ENCODE measurements at places on chromosomes 11 and 22.

GRCh38 chr22:36328635-36329253 lies 59.0 kb downstream of the MYH9 start:
- H3K27me3 ChIP-seq, result no peaks in the 10 kb centered on the region
- DNase-seq, result no peak
- peak overlapping the region; percentile 91 for H3K27ac ChIP-seq
- peaks cover 56% of the 10 kb centered on the region for H3K4me1 ChIP-seq
- H3K4me3 ChIP-seq, result peak overlapping the region; percentile 12
- H3K36me3 ChIP-seq, result peaks cover 90% of the 10 kb centered on the region

DNA sequence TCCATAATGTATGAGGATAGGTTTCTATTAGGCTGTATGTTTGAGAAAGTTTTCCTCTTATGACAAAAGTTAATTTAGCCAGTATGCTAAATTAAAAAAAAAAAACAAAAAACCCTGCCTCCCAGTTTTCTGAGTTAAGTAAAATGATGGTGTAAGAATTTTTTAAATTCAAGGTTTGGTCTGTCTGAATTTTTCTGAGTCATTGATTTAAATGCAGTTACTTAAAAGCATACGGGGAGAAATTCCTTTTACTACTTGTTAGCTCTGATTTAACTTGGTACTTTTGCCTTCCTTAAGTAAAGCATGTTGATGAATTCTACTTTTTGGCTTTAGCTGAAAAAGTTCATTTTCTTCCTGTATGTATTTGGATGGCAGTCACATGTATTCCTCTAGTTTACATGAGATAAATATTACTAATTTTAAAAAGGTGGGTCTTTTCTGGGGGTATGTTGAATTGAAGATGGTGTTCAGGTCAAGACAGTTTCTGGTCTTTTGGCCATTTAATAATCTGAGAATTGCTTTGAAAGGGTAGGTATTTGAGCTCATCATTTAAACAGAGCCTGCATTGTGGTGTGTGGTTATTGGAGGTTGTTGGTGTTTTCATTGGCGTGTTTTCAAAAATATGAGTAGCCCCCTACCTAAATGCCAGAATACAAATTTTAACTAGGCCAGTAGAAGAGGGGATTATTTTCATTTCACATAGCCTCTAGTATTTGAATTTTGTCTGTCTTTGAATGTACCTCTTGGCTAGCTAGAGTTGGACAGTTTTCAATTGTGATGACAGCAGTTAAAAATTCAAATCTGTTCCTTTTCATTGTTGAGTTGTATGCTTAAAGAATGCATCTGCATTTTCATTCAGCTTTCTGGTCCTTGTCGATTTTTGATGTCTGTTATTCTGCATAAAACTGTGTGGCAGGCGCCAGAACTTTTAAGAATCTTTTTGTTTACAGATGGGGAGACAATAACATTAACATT lies 64.7 kb downstream of the MTMR3 start:
- no peaks in the 10 kb centered on the region for H3K27me3 ChIP-seq
- DNase-seq, result no peak
- H3K4me3 ChIP-seq, result no peak overlapping the region
- H3K36me3 ChIP-seq, result no peaks in the 10 kb centered on the region
- H3K27ac ChIP-seq, result no peak overlapping the region

- DNase-seq, result no peak
- no peak overlapping the region for H3K27ac ChIP-seq
- H3K4me1 ChIP-seq, result no peaks in the 10 kb centered on the region
These were observed 23.4 kb upstream of the RASD2 start for GRCh38 chr22:35517207-35517606.

DNA sequence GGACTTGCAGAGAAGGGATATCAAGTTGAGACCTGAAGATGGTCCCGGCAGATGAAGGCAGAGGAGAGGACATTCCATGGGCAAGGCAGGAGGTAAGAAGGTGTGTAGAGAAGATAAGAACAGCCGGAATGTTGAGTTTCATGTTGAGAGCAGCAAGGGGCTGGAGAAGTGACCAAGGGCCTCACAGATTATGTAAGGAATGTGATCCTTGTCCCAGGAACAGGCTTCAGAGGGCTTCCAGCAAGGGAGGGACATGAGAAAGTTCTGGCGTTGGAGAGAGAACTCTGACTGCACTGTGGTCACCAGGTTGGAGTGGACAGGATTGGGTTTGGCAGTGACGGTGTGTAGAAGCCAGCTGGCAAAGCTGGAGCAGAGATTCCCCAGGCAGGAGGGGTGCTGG lies 27.6 kb upstream of the PPFIA1 start:
- no peak overlapping the region for H3K27ac ChIP-seq
- no peak overlapping the region for H3K4me3 ChIP-seq
- no peaks in the 10 kb centered on the region for H3K36me3 ChIP-seq

- peaks cover 49% of the 10 kb centered on the region for H3K4me1 ChIP-seq
- H3K27ac ChIP-seq, result peak overlapping the region; percentile 97
These were observed 4.5 kb downstream of the TMEM134 start for GRCh38 chr11:67464411-67465188.

DNA sequence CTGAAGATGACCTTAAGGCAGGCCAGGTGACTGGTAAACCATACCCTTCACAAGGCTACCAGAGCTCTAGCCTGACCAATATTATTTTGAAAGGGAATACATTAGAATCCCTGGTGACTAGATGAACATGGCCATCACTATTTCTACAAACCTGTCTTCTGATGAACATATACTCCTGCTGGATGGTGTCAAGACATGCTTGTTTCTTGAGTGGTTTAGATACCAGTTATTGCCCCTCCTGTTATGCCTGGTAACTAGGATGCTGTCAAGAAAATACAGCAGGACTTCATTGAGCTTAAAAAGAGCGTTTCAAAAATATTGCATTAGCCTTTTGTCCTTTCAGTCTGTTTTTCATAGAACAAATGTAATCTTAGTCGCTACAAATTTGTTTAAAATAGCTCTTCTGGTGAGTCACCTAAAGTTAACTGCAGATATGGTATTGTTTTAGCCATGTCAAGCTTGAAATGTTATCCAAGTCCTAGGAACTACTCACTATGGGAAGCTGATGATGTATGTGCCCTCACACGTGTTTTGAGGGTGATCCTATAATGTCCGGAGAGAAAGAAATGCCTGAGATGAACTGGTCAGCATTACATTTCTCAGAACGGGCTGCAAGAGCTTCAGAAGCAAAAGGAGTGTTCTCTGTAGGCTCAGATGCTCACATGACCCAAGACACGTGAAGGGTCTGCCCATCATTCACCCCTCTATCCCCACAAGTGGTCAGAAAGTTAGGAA lies 20.6 kb downstream of the ADM start:
- no peak for DNase-seq
- no peak overlapping the region for H3K27ac ChIP-seq
- peaks cover 8% of the 10 kb centered on the region for H3K4me1 ChIP-seq
- no peak overlapping the region for H3K4me3 ChIP-seq
- H3K27me3 ChIP-seq, result peaks cover 29% of the 10 kb centered on the region

DNA sequence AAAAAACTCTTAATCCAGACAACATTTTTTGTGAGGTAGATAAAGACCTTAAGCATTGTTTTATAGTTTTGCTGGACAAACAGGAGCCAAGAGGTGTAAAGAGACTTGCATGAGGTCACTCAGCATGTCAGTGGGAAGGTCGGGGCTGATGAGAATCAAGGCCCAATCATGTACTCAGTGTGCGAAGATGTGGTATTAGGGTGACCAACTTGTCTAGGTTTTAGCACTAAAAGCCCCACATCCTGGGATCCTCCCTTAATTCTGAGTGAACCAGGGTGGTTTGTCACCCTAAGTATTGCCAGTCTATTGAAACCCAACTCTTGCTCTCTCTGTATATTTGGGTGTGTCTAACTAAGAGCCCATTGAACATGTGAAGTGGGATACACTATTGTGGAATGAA lies 19.5 kb upstream of the SORL1-AS1 start:
- H3K36me3 ChIP-seq, result peaks cover 43% of the 10 kb centered on the region
- no peaks in the 10 kb centered on the region for H3K27me3 ChIP-seq
- no peak overlapping the region for H3K27ac ChIP-seq
- H3K4me3 ChIP-seq, result no peak overlapping the region

- no peak for DNase-seq
- H3K4me1 ChIP-seq, result peaks cover 44% of the 10 kb centered on the region
- no peak overlapping the region for H3K27ac ChIP-seq
- peaks cover 6% of the 10 kb centered on the region for H3K36me3 ChIP-seq
- no peaks in the 10 kb centered on the region for H3K27me3 ChIP-seq
- H3K4me3 ChIP-seq, result no peak overlapping the region
These were observed 1.4 kb upstream of the KREMEN1 start for GRCh38 chr22:29071261-29072045.

DNA sequence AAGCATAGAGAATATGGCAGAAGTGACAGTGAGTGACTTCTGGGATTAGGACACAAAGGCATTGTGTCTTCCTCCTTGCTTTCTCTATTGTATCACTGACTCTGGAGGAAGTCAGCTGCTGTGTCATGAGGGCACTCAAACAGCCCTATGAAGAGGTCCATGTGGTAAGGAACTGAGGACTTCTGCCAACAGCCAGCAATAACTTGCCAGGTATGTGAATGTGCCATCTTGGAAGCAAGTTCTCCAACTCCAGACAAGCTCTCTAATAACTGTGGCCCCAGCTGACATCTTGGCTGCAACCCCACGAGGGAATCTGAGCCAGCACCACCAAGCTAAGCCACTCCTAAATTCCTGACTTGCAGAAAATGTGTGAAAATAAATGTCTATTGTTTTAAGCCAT lies 83.6 kb upstream of the ZBED5 start:
- H3K4me1 ChIP-seq, result no peaks in the 10 kb centered on the region
- H3K27me3 ChIP-seq, result peaks cover 39% of the 10 kb centered on the region
- no peak overlapping the region for H3K4me3 ChIP-seq
- DNase-seq, result no peak

DNA sequence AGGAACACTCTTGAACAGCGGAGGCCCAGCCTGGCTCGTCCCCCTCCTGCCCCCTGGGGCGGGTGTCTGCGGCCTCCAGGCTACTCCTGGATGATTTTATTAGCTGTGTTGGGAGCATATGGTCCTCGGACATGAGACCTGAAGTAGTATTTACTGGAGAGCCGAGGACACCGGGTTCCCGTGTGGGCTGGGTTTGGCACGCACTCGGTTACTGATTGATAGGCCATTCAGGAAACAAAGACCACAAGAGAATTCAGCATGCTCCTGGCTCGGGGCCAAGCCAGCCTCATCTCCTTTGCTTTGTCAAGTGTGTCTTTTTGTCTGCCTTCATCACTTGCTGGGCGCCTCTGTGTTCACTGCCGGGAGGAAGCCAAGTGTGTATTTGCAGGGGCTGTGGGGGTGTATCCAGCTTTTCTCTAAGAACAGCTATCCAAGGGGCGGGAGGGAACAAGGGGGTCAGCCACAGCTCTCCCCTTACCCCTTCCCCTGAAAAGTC lies 9.7 kb downstream of the FXYD2 start:
- no peak overlapping the region for H3K4me3 ChIP-seq
- peak; percentile 91 for DNase-seq
- H3K27me3 ChIP-seq, result no peaks in the 10 kb centered on the region
- H3K27ac ChIP-seq, result peak overlapping the region; percentile 48

DNA sequence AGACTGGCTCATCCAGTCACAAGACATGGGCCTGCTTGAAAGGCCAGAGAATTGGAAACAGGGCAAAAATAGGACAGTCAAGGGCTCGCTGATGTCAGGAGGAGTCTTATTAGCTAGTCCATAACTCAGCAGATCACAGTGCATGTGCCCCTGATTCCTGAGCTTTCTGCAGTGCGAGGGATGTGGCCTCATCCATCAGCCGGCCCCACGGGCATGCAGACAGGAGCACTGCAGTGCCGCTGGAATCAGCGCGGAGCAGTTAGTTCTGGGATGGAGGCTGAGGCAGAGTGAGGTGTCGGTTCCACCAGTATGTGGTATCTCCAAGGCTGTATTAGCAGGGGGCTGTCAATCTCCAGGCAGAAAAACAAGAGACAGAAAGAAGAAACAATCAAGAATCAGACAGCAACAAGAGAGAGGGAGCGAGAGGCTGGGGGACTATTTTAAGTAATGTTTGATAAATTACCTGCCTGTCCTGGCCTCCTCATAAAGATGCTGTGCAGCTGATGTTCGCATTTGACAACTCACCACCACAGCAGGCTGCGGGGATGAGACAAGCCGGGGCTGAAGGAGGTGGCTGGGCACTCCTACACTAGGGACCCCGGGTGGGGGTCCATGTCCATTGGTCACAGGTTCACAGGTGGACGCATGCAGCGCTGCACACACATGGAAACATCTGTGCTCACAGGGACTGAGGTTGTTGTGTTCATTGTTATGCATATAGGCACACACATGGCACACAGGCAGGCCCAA lies 167.2 kb downstream of the TRIM29 start:
- no peaks in the 10 kb centered on the region for H3K27me3 ChIP-seq
- no peak overlapping the region for H3K27ac ChIP-seq
- no peak for DNase-seq
- no peaks in the 10 kb centered on the region for H3K36me3 ChIP-seq
- H3K4me1 ChIP-seq, result no peaks in the 10 kb centered on the region

DNA sequence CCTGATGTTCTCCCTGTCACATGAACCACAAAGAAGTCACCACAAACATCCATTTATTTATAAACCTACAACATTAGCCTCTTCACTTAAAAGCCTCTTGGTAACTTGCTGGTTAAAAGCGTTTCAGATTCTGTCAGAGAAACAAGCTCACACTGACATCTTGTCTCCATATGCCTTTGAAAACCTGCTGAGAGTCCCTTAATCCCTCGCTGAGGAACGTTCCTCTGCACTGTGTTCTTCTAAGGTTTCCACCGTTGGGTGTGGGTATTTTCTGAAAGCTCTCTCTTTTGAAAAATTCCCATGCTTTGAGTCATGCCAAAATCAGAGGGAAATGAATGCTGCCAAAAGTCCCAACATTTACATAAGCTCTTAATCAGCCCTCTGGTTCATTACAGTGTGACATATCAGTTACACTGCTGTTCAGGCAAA lies 149.8 kb downstream of the CCDC34 start:
- H3K36me3 ChIP-seq, result no peaks in the 10 kb centered on the region
- no peak overlapping the region for H3K27ac ChIP-seq
- DNase-seq, result no peak
- no peaks in the 10 kb centered on the region for H3K4me1 ChIP-seq
- no peak overlapping the region for H3K4me3 ChIP-seq

- DNase-seq, result no peak
- no peak within 1 kb of the TSS for H3K4me3 ChIP-seq
- H3K27me3 ChIP-seq, result no peaks in the 10 kb centered on the region
- H3K36me3 ChIP-seq, result no peaks in the 10 kb centered on the region
These were observed at the start of gene OR8J1 for GRCh38 chr11:56353991-56354390. Gene OR8J1 (plus strand): TSS chr11:56354291. CDS start chr11:56360247, 5,956 bp downstream.

DNA sequence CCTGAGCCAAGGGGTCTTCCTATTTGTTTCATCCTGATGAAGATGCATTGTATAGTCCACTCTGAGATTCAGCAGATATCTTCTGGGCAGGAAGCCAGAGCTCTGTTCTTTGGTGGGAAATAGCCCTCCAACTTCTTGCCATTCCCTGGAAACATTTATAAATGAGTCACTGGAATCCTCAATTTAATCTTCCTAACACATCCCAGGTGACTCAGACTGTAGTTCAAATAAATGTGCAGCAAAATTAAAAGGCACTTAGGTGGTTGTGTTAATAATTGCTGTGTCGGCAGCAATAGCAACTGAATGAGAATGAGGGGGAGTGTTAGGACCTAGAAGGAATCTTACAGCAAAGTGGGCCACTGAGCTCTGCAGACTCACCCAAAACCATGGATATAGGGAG lies 108.6 kb downstream of the INSC start:
- DNase-seq, result no peak
- H3K27me3 ChIP-seq, result peaks cover 4% of the 10 kb centered on the region
- H3K4me1 ChIP-seq, result no peaks in the 10 kb centered on the region
- no peak overlapping the region for H3K27ac ChIP-seq
- no peaks in the 10 kb centered on the region for H3K36me3 ChIP-seq

- no peaks in the 10 kb centered on the region for H3K27me3 ChIP-seq
- H3K4me3 ChIP-seq, result no peak overlapping the region
- no peak for DNase-seq
- peaks cover 48% of the 10 kb centered on the region for H3K36me3 ChIP-seq
- H3K4me1 ChIP-seq, result peaks cover 60% of the 10 kb centered on the region
- H3K27ac ChIP-seq, result no peak overlapping the region
These were observed 1.1 kb upstream of the LBHD1 start for GRCh38 chr11:62673196-62673525.
